NCI-H2171 treated with DMSO at 0.1 percent for 48 hours (cell line): ENCODE measurements at places on chromosomes 12 and 14.

DNA sequence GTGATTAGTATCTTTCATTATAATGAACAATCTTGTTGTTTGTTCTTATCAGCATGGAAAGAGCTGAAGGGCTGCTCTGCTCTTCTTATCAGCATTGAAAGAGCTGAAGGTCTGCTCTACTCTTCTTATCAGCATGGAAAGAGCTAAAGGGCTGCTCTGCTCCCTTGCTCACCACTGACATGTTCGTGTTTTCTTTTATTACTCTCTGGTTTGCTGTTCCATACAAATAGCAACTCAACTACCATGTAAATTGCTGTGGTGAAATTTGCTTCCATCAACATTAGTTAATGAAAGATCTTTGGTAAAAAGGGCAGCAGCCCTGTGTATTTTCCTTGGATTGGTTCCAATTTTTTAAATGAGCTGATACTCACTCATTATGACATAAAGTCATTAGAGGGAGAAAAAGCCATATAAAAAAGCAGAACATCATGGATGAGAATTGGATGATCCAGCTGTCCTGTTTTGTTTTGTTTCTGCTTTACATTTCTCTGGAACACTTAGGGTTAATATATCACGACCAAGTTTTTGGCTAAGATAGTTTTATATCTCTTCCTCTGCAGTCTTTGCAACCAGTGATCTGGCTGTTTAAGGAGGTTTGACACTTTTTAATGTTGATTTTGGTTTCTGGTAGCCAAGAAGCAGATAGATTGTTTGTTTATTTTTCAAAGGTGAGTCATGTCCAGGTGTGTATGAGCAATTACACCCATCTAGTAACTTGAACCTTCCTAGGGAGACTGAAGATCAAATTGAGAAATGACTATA lies 356.6 kb downstream of the CEP128 start:
- DNase-seq = peak; percentile 15

- no peak for DNase-seq
Measured at GRCh38 chr14:75494896-75495295, 27.4 kb upstream of the BATF start.

DNA sequence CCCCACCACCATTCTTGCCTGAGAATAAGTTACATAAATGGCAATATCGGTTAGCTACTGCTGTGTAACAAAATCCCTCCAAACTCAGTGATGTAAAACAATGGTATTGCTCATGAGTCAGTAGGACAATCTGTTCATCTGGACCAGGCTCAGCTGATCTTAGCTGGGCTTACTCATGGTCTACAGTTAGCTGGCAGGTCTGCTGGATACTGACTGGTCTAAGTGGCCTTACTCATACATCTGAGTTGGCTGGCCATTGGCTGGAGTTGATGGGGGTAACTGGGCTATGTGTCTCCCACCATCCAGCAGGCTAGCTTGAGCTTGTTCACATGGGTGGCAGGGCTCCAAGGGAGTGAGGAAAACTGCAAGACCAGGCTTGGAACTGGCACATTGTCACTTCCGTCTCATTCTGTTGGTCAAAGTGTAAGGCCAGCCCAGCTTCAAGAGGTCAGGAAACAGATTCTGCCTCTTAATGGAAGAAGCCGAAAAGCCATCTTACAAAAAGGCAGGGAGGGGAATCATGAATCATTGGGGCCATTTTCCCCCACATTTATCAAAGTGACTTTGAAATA lies 56.7 kb upstream of the CHGA start:
- no peak for DNase-seq

DNA sequence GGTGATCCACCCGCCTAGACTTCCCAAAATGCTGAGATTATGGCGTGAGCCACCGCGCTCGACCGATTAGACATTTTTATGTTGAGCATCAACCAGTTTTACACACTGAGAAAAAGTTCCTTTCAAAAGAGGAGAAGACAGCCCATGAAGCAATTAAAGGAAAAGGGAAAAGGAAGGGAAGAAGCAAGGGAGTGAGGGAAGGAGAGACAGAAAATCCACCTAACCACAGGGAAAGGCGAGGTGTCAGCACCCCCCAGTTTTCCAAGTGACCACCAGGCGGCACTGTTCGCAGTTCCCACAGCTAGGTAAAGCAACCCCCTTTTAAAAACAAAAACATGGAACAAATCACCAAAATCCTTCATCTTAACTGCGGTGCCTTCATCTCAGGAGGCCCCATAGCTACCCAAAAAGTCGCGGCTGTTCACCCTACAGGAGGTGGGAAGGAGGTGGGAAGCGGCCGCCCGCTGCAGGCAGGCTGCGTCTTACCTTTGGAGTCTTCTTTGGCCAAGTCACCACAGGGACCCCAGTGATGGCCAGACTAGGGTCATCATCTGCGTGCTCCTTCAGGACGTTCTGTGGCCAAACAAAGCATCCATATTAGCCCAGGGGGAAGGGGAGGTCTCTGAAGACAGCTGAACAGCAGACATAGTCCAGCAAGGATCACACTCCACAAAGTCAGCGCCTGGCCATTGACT lies 86.6 kb downstream of the KDM2B start:
- DNase-seq = peak; percentile 10

DNA sequence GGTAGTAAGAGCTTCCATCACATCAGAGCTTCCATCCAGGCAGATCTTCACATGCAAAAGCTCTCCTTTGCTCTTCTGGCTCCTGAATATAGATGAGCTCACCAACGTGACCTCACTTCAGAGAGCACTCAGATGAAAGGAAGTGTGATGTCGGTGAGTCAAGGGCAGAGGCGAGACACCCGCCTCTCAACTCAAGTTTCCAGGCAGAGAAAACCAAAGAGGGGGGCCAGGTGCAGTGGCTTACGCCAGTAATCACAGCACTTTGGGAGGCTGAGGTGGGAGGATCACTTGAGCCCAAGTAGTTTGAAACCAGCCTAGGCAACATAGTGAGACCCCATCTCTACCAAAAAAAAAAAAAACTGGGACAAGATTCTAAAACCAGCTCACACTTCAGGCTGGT lies 126.9 kb downstream of the DUSP6 start:
- DNase-seq = no peak

DNA sequence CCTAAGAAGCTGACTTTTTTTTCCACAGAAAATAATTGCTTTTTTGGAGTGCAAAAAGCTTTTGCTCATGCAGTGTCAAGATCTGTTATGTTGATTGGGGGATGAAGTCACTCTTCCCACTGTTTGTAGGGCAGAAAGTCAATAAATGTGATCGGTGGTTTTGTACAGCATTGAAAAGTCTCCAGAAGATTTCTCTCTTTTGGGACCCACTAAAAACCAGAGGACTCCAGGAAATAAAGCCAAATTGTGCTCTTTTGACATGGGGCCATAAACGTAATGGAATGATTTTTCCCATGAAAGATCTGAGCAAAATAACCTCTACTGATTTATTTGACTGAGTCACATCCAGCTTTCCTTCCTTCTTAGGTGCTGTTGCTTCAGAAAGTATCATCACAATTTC lies 122.5 kb downstream of the SNAPC1 start:
- DNase-seq = no peak

DNA sequence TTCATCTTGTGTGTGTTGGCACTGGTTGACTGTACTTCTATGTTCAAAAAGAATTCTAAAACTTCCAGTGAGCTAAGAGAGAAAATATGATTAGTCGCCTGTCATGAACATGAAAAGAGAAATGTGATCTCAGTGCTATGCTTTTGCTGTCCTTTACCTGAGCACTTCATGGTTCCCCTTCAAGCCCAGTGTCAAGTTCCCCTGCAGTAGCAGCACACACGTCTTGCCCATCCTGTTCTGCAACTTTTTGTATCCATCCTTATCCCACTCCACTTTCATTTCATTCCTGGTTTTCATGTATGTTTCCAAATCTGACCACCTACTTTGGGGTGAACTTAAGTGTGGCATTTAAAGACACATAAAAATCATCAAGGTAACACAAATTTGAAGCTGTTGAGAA lies 848.0 kb upstream of the USP15 start:
- DNase-seq = no peak

DNA sequence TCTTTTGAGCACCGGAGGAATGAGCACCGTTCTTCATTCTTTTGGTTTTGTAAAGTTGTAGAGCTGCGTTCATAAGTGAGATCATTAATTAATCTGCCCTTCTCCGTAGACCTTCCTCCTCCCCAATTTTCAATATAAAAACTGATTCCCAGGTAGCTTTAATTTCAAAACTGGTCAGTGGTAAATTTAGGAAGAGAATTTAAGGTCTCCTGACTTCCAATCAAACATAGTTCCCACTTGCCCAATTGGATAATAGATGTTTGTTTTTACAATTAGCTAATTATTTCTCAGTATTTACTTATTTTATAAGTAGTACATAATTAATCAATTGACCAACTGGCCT lies 27.2 kb upstream of the YBX3 start:
- no peak for DNase-seq

DNA sequence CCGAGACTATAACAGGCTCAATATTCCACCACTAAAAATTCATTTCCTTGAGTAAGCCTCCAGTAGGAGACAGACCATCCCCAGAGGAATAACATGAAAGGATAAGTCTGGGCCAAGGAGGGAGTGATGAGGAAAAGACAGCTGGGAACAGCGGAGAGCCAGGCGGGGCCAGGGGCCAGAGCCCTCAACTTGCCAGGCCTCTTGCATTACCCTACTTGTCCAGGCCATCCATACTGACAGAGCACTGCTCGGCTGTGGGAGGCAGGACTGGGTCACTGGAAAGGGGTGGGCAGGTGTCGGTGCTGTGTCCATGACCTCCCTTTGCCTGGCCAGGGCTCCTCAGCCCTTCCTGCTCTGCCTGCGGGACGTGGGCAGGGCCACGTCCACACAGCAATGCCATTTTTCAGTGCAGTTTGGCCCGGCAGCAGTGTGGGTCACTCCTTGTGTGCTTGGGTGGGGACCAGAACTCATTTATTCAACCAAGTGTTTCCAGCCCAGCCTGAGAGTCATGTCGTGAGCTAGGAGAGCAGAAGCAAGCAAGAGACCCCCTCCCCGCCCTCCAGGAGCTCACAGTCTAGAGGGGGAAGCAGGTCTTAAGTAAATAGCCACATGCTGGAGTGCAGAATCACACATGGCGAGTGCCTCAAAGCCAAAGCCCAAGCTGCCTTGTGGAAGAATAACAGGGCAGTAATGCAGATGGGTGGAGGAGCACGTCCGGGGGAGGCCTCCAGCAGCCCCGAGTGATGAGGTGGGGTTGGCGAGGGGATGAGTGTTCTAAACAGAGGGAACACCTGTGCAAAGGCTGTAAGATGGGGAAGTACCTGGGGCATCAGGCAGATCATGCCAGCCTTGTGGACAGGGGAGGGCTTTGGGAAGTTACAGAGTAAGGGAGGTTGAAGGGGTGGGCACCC lies 8.9 kb upstream of the FAIM2 start:
- no peak for DNase-seq

DNA sequence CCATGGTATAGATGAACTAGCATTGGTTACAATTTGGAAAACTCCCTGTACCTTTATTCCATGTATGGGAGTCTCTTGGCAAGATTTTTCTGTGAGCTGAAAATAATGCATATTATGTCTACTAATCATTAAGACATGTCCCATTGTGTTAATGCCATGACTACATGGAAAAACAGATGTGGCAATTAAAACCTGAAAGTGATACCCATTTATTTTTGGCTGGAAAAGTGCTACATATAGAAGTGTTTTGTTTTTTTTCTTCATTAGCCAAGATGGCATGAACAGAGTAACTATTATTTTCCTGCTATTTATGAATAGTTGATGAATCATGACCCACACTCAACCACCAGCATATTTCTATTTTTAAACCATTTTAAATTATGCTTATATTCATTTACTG lies 58.2 kb downstream of the ALG10B start:
- DNase-seq = no peak

GRCh38 chr12:54262403-54262925 lies 17.5 kb downstream of the CBX5 start:
- peak; percentile 24 for DNase-seq

- DNase-seq = peak; percentile 17
Measured at GRCh38 chr14:97687944-97688630, 890.9 kb downstream of the VRK1 start.

DNA sequence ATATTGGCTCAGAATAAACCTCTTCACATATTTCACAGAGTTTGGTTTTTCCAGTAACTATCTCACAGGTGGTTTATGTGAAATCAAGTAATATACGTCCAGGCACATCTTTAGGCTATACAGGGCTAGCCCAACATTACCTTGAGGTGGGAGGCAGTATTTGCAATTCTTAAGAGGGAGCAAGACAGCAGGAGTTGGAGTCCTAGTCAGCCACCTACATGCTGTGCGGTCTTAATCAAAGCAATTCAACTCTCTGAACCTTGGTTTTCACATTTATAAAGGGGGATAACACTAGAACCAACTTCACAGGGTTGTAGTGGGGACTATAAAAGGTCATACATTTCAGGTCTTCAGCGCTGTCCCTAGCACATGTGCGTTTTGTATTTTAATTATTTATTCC lies 73.5 kb upstream of the FICD start:
- no peak for DNase-seq

GRCh38 chr12:57744194-57744776 lies 554 bp upstream of the TSPAN31 start:
- no peak for DNase-seq

GRCh38 chr14:50624447-50624846 lies 43.7 kb downstream of the SAV1 start:
- no peak for DNase-seq

DNA sequence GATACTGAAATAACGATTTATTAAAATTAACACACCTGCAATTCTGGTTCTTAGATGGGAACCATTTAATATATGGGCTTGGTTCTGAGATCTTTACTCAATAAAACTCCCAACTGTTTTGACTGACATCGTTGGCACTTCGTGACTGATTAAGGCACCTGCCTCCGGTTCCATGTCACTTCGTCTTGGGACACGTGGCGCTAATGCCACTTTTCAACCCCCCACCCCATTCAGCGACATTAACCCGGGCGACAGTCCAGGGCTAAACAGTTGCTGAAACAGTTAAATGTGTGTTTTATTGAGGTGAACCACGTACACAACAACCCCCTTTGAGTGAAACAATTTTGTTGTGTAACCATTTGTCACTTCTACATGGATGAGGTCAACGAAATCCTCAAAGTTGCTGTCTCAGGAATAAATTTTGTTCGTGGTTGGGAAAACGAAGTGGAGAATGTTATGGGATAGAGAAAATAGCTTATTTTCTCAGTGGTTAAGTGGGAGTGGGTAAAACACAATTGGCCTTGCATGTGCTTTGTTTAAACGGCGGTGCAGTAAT lies 9.9 kb upstream of the SLC38A2 start:
- DNase-seq = no peak

DNA sequence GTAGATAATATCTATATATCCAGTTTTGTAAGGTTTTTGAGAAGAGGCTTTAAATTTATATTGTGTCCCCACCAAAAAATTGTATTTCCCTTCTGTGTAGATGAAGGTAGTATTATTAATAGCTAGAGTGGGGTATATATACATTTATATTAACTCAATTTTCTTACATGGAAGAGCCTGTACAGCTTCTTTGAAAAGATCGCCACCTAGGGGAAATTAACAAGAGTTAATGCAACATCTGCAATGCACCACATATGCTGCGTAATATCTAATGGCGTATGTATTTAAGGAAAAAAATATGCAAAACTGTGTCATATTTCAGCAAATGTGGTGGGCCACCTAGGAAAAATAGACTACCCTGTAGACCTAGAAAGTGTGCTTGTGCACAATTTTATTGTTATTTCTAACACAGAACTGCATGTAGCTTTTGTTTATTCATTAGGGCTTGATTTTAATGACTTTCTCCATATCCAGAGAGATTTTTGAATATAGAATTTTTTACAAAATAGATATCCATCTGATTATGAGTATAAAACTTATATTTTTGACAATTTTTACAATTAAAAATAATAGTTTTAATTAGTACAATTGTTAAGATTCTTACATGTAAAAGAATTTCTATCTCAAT lies 14.0 kb downstream of the CCER1 start:
- DNase-seq = peak; percentile 85
